ENCODE measurements at places on chromosomes 7 and 10.

DNA sequence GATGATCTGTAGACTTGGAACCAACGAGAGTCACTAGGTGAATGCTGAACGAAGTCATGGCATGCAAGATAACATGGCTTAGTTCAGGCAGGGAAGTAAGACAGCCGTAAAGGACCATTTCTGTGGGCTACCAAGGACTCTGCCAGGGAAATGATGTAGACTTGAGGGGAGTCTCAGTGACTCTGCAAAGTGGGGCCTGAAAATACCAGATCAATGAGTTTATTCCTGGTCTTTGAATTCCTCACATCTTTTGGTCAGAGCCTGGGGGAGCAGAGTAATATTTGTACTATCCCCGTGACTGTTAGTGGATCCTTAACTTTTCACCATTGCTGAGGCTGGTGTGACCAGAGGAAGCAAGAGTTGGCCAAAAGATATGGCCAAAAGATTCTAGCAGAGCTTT lies 60.7 kb upstream of the INHBA start:
- DNase-seq = no peak

DNA sequence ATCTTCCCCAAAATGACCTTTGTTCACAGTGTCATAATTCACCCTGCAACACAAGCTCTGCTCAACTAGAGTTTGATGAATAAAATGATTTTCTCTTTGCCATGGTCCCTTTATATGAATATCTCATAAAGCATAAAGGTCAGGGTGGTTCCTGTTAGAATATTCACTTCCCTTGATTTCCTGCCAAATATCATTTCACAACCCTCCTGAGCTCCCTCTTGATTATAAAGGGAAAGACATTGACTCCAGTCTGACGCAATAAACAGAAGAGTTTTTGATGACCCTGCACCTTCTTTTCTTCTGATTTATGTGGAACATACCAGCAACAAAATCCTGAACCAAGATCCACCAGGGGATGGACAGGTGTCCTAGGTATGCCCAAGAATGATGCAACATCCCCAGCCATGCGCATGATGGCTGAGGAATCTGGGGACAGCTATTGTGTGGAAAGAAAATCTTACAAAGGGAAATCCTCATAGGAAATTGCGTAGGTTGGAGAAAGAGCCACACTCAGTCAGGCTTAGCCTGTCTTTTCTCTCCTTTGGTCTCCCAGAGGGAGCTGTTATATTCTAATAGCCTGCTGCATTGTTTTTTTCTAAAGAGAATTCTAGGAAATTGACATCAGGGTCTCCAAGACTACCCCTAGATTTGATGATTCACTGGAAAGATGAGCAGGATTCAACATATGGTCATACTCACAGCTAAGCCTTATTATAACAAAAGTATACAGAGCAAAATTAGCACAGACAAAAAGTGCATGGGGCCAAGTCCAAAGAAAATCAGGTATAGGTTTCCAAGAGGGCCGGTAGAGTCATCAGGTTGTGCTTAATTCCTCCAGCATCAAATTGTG lies 18.8 kb downstream of the IFIT3 start:
- no peak for DNase-seq

DNA sequence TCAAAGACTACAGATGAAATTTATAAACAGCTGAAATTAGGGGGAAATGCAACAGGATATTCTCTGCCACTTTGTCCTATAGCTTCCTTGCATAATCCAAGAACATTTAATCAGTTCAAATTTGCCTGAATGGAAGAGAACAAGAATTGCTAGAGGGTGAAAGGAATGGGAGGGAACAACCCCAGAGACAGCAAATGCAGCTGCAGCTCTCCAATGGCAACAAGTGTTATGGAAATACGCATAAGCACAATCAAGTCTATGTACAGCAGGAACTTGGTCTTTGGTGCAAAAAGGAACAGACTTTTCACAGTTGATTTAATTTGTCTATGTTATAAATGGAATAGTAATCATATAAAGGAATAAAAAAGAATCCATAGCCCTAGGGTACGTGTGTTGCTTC lies 269.0 kb upstream of the ETV1 start:
- no peak for DNase-seq

DNA sequence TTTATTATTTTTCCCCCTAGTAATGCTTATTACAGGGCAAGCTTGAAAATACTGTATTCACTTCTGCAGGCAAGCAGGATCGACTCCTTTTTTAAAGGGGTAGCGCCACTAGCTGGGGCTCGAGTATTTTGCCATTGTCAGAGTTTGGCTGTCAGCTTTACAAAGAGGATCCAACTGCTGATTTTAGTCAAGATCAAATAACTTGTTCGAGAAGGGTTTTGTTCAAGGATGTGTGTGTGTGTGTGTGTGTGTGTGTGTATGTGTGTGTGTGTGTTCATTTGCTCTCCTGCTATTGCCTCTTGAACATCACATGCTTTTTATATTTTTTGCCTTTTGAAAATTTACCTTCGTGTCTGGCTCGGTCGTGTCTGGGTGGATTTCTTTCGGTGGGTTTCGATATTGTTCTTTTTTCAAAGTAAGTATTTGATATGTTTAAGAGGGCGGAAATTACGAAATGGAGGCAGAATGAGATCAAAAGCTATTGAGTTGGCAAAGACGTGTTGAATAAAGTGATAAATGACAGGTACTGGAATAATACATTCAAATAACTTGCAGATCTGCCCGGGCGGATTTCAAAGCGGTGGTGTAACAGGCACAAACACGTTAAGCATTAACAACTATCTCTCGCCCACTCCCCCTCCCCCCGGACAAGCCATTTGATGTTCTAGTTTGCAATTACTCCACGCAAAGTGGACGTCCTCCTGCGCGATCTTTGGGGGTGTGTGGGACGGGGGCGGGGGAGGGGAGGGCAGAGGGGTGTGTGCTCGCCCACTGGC lies 1.1 kb downstream of the ARID5B start:
- peak; percentile 33 for DNase-seq

DNA sequence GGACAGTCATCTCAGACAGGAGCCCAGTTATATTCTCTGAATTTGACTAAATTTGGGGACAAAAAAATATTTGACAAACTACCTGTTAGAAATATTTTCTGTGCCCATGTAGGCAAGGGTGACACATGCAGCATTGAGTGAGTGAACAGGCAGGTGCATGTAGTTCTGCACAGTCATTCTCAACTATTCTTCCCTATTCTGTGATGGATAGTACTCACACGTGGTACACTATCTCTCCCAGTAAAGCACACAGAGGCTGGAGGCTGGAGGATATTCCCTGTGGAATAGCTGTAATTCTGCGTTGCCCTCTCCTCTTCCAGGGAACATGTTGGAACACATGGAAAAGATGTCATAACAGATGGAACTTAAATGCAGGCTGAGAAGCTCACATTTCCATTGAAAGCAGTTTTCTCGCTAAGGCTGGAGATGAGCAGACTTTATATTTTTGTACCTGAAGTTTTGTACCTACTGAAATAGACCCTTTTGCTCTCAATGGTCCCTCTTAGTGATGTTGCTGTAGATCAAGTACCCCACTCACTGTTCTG lies 75.0 kb downstream of the GPR141 start:
- DNase-seq = no peak

DNA sequence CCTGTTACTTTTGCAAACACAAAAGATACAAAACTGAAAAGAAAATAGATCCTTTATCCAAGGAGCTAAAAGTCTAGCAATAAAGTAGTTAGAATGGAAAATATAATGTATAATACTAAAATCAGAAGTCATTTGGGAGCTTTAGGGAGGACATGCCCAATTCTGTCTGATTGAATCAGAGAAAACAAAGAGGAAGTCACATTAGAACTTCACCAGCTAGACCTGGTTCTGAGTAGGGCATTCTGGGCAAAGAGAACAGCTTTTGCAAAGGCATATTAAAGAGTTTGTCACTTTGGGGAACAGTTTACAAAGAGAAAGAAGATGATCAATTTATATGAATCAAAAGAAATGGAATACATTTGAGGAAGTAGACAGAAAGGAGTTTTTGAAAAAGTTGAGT lies 107.0 kb upstream of the PRSS1 start:
- DNase-seq = no peak

GRCh38 chr7:134031835-134032617 lies 95.1 kb upstream of the LRGUK start:
- no peak for DNase-seq

All from NCI-H510A treated with DMSO at 0.1 percent for 48 hours (cell line).